Subcutaneous adipose tissue (tissue), 4 donors: ENCODE measurements at places on chromosomes 7 and 10. TPM values are rescaled to one million over a fixed set of nuclear protein-coding genes. Genes with fewer than 3 reads are reported as not detected.

Gene PROSER2
- 5.7 TPM for total RNA-seq

Gene IL6
- not detected for total RNA-seq

Gene RPEL1
- total RNA-seq = not detected

Gene SPDYE9
- not detected for total RNA-seq

Gene SPDYE18
- total RNA-seq = 0.94 TPM

Gene RADIL
- total RNA-seq = 7.7 TPM

Gene ANKRD61
- not detected for total RNA-seq

Gene ELFN1
- 0.51 TPM for total RNA-seq

Gene HUS1
- 51.5 TPM for total RNA-seq

Gene TBXAS1
- total RNA-seq = 23.0 TPM

Gene C7orf33
- not detected for total RNA-seq
